ENCODE measurements at places on chromosomes 7 and 10.

DNA sequence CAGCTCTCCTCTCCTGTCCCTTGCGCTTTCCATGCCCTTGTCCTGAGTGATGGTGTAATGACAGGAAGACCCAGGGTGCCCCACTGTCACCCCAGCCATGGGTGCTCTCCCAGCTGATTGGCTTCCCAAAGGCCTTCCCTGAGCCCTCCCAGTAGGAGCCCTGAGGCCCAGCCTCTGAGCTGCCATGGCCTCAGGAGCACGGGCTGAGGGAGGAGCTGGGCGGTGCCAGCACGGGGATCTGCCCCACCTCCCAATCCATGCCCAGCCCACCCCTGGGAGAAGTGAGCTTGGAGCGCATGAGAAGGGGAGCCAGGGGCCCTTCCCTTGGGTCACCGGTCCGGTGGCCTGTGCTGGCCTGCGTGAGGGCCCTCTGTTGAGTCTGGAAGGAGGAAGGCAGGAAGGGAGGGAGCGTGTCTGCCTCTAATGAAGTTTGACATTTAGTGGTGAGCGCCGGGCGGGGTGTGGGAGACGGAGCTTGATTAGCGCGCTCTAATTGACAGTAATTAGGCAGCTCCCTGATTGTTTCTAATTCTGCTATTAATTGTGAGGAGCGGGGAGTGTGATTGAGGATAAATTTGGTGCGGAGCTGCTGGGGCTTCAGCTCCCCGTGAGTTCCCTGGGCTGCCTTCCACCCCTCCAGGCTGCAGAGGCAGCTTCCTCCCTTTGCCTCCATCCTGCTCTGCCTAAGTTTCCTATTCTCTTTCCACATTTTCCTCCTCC, 28.3 kb downstream of the GBX1 start:
- DNase-seq = no peak

DNA sequence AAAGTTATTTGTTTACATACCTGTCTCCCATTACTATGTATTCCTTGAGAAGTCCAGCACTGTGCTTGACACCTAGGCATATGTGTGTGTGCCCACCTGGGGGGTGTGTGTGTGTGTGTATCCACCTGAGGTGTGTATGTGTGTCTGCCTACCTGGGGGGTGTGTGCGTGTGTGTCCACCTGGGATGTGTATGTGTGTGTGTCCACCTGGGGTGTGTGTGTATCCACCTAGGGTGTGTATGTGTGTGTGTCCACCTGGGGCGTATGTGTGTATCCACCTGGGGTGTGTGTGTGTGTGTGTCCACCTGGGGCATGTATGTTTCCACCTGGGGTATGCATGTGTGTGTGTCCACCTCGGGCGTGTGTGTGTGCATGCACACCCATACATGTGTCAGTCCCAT, 603.5 kb downstream of the PHTF2 start:
- DNase-seq = no peak

GRCh38 chr10:123402656-123403055, 248.5 kb downstream of the BUB3 start:
- DNase-seq = no peak

DNA sequence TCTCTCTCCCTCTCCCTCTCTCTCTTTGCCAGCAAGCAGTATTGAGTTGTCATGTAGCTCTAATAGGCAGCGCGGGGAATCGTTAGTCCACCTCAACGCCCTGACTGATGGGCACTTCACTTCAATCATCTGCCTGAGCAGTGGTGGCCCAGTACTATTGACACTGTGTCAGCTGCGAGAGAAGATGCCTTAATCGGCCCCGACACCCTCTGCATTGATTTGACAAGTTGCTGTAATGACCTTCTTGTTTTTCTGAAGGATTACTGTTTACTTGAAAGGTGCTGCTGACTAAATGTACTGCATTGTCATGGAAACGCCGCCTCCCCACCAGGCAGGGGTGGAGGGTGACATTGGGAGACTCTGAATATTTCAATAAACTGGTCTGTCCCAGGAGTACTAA, 913.8 kb downstream of the KCNMA1 start:
- no peak for DNase-seq

DNA sequence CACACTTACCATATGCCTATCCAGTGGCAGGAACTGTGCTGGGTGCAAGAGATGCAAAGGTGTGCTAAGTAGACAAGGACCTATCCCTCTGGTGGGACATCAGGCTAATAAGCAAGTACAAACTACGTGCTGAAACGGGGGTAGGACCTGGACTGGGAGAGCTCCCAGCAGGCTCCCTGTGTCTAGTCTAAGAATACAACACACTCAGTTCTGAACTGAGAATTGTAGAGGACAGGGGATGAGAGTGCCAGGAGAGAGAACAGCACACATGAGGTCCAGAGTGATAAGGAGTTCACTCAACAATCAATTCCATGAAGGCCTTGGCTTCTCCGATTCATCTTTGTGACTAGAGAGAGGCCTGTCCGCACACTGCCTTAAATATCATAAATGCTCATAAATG, 253.7 kb downstream of the ELMO1 start:
- no peak for DNase-seq

GRCh38 chr10:59993931-59994330, 87.6 kb upstream of the CCDC6 start:
- DNase-seq = no peak

DNA sequence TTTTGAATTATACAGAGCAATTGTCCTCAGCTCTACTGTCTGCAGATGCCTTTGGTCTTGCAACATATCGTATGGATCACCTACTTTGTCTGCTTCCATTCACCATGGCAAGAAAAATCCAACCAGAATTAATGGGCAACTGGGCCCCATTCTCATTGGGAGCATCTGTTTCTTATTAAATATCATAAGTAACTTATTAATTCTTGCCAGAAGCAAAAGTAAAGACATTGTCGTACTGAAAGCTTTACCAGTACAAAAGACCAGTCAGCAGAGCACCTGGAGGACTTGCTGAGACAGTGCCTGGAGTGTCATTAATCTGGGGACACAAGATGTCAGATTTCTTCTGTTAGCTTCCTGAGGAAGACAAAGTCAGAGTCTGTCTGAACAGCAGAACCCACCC, 404.5 kb downstream of the INHBA start:
- DNase-seq = no peak

GRCh38 chr10:99880080-99880835, 97.8 kb downstream of the ABCC2 start:
- DNase-seq = no peak

GRCh38 chr10:87960230-87960629, 96.8 kb downstream of the PTEN start:
- no peak for DNase-seq

- no peak for DNase-seq
Observed at GRCh38 chr7:157177983-157178381, 39.3 kb downstream of the UBE3C start.

Measured in thymus (tissue), 14 donors.